Activated CD4-positive, alpha-beta T cell treated with anti-CD3 and anti-CD28 coated beads for 36 hours (primary cell): ENCODE measurements at places on chromosomes 12 and 14. TPM values are rescaled to one million over a fixed set of nuclear protein-coding genes. Genes with fewer than 3 reads are reported as not detected.

- no peak for DNase-seq
Measured at GRCh38 chr14:23070262-23071129, 13.2 kb upstream of the CDH24 start.

GRCh38 chr14:99689266-99690236 is 5.5 kb downstream of the CYP46A1 start:
- DNase-seq = no peak

Gene HOXC6
- not detected for total RNA-seq

- DNase-seq = no peak
Measured at GRCh38 chr12:100566887-100567637, 6.4 kb upstream of the GAS2L3 start.

Gene GPR135
- 0.98 TPM for total RNA-seq

Gene KRT75
- total RNA-seq = not detected

DNA sequence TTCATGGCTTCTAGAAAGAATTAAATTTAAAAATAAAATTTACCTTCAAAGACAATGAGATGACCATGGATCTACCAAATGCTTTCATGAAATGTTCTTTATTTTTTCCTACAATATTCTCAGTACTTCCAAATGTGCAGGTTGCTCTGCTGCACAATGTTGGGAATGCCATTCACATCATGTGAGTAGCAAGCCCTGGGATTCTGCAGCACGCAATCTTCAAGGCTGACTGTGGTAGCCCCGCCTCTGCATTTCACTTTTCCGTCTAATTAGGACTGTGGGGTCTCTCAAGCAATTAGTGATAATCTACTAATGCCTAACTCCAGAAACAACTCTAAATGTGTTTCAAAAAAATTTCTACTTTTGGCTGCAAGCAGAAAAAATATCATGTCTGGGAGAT is 13.7 kb upstream of the NTN4 start:
- no peak for DNase-seq

DNA sequence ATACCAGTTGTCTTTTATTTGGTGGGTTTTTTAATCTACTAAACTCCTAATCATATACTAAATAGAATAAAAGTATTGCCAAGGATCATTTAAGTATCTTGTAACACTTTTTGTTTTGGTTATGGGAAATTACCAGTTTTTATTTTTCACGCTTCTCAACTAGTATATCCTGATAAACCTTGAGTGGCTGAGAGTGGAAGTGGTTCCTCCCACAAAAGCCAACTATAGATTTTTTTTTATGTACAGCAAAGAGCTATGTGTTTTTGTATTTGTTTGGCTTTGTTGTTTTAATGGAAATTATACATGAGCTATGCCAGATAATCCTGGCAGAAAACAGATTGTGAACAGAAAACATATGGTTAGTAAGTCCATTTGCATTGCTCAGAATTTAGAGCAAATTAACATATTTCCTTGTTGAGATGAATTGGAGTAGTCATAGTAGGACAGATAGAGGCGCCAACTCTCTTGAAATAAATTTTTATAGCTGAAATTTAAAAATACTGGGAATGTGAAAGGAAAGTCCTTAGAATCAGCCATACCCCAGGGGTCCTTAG is 60.9 kb upstream of the PSMA6 start:
- no peak for DNase-seq

DNA sequence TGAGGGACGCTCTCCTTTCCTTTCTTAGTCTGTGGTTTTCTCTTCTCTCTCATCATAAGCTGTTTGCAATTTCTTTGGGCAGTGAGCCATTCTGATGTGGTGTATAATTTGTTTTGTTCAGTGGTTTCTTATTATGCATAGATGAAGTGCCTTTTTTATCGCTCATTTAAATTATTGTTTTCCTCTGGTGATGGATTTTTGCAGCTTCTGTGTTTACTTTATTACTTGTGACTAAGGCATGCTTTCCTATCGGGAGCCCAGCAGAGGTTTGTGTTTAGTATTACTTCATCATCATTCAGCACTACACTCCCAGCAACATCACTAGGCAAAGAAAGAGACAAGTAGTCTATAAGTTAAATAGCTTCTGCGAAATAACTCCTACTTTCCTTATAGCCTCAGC is 586.6 kb upstream of the NOVA1 start:
- DNase-seq = no peak

GRCh38 chr12:78759367-78759766 is 105.2 kb upstream of the SYT1 start:
- DNase-seq = no peak

DNA sequence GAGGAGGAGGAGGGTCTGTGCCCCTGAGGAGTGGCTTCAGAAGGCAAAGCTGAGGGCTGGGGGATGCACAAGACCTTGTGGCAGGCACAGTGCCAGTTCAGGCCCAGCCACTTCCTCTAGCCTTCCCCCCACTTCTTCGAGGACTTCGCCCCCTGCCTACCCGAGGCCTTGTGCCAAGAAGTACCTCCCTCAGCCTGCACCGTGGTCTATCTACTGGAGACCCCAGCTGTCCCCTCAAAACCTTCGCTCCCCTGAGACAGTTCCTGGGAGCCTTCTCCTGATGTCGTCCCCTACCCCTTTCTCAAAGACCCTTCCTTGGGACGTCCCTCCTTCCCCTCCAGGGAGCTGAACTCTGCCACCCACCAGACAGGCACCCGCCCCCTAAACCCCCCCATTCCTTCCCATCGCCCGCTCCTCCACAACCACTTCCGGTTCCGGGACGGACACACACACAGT is 604 bp downstream of the ZNF384 start:
- DNase-seq = peak; percentile 60

Gene CMTM5
- not detected for total RNA-seq

- no peak for DNase-seq
Measured at GRCh38 chr12:33484161-33484560, 44.5 kb upstream of the SYT10 start.

- peak; percentile 56 for DNase-seq
Measured at GRCh38 chr14:101781240-101782061, 19.9 kb downstream of the PPP2R5C start.

Gene KRT86
- not detected for total RNA-seq

Gene DRAM1
- 2.4 TPM for total RNA-seq

Gene CCDC38
- not detected for total RNA-seq

- DNase-seq = no peak
Measured at GRCh38 chr14:79712302-79712950, 498.9 kb downstream of the DIO2 start.

DNA sequence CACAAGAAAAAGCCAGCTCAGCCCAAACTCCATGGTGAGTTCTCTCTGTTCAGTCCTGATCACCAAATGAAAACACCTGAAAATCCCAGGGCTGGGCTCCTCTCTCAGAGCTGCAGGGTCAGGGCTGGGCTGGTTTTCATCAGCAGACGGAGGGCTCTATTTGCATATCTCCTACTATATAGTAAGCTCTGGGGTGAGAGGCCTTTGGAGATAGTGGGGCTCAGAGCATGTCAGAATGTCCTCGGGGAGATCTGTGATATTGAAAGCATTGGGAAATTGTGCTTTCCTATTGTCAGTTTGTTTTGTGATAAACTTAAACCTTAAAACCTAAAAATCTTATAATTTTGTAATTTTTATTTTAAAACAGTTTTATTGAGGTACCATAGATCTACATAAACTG is 742.6 kb downstream of the TMEM121 start:
- DNase-seq = no peak

DNA sequence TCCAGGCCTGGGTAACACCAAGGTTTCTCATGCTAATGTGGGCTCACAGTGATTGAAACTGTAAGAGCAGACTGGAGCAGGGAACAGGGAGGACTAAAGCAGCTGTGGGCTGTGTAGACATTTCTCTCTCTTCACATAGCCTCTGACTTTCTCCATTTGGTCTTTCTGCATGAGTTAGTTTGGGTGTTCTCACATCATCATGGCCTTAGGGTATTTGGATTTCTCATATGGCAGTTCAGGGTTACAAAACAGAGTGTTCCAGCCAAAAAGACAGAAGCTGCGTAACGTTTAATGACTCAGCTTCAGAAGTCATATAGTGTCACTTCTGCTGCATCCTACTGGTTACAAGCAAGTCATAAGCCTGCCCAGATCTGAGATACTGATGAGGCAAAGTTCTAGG is 52.0 kb upstream of the OSBPL8 start:
- no peak for DNase-seq

GRCh38 chr14:24206260-24207103 is 986 bp downstream of the TSSK4 start:
- DNase-seq = no peak

Gene CLEC2D
- total RNA-seq = 212 TPM

Gene ASIC1
- total RNA-seq = 8.0 TPM

GRCh38 chr14:106547735-106548434 is 1021.5 kb downstream of the TMEM121 start:
- no peak for DNase-seq

- no peak for DNase-seq
Measured at GRCh38 chr14:38080696-38081095, 127.0 kb upstream of the SSTR1 start.
